ENCODE measurements at places on chromosomes 11 and 22.

- no peak for DNase-seq
Measured at GRCh38 chr11:45765836-45766235, 39.1 kb upstream of the SLC35C1 start.

GRCh38 chr11:97033178-97033577, 643.4 kb downstream of the JRKL start:
- DNase-seq: no peak

DNA sequence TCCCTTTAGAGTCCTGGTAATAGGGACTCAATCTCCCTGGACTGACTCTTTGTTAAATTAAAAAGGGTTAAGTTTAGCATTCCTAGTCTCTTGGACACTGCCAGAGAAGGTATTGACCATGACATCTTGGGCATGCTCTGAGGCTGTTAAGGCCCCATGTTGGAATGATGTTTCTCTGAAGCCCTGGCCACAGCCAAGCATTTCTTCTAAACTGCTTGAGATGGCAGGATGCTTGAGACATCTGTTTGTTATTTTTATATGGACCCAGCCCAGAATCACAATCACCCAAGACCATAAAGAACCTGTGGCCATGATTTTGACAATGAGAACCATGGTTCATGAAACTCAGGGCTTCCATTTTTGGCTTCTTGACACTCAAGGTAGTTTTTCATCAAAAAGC, 5.5 kb upstream of the ANKK1 start:
- no peak for DNase-seq

- no peak for DNase-seq
Measured at GRCh38 chr11:12604557-12605153, 69.6 kb upstream of the TEAD1 start.

DNA sequence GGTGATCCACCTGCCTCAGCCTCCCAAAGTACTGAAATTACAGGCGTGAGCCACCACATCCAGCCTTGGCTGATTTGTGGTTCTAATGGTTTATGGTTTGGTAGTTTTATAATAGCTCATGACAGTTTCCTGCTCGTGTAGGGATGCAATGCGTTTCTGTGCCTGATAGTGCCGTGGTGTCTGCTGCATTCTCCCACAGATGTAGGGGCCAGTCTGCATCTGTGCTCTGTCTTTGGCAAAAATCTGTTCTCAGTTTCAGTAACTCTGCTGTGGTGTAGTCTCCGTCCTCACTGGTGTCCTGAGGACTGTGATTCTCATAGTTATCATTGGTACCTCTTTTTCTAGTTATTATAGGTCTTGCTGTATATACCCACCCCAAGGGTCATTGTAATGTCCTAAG, 16.3 kb downstream of the ST14 start:
- no peak for DNase-seq

- no peak for DNase-seq
Measured at GRCh38 chr11:44629732-44630345, 64.4 kb downstream of the CD82 start.

GRCh38 chr11:131677828-131678470, 307.5 kb downstream of the NTM start:
- DNase-seq: no peak

GRCh38 chr11:45248501-45249011, 37.6 kb downstream of the SYT13 start:
- no peak for DNase-seq

GRCh38 chr11:132439711-132440255, 1069.4 kb downstream of the NTM start:
- DNase-seq: no peak

GRCh38 chr11:77438487-77438886, 35.4 kb downstream of the PAK1 start:
- DNase-seq: no peak

DNA sequence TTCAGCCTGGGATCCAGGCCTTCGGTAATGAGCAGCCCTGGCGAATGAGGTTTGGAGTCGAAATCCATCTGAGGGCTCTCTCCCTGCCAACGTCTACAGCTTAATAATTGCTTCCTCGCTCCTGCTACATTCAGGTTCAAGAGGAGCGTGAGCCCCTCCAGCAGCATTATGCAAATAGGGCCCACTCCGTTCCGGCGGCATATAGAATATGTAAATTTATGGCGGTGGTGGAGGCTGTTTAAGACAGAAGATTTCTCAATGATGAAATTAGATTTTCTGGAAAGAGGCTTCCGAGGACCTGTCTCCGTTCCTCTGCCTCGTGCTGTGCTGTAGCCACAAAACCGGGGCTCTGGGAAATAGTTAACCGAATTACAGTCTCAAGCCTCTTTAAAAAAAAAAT, 402.8 kb downstream of the MIAT start:
- DNase-seq: no peak

GRCh38 chr22:27779643-27780042, 21.9 kb downstream of the MN1 start:
- DNase-seq: no peak

GRCh38 chr11:95148406-95148805, 58.8 kb downstream of the ENDOD1 start:
- DNase-seq: no peak

DNA sequence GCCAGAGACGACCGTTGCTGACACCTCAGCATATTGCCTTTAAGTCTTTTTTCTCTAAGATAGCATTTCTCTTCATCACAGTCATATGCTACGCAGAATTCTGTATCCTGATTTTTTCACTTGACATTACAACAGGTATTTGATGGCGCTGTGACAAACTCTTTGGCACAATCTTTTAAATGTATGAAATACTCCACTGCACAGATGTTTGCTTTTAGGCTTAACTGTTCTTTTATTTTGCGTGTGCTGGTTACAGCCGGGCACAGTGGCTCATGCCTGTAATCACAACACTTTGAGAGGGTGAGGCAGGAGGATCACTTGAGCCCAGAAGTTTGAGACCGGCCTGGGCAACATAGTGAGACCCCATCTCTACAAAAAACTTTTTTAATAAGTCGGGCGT, 52.0 kb upstream of the PPP6R3 start:
- DNase-seq: no peak
